Daoy (cell line): ENCODE measurements at places on chromosomes 2 and 18. TPM values are rescaled to one million over a fixed set of nuclear protein-coding genes. Genes with fewer than 3 reads are reported as not detected.

Gene SLC39A10
- total RNA-seq, result 12.3 and 14.4 TPM in 2 replicates

DNA sequence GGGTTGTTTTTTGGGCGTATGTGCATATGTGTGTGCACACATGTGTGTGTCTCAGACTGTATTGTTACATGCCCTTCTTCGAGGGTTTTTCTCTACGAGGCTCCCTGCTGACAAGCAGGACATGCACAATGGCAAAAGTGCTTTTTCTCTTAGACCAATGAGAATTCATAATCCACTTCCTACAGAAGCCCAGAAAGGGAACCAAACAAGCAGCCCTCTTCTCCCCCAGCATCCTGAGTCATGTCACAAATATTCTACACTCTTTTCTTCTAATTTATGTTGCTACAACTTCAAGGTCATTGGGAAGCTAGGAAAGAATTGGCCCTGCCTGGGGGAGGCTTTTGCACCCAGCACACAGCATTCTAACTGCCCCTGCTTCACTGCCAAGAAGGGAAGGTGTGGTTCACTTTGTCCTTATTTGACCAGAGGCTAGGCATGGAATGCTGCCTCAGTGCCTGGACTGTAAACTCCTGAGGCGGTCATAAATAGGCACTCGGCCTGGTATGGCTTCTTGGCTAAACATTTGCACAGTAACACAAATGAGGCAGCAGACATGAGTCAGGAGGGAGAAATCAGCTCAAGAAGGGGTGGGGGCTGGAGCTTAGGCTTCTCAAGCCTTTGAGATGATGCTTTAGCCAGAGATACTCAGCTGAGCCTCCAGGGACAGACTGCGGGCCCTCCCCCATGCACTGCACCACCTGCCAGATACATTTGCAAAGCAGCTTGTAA, 92.7 kb upstream of the KLF7 start:
- DNase-seq, result peak; percentile 91

Gene ERICH2
- total RNA-seq, result 0.42 TPM in 1 of 2 replicates, not detected in the other

GRCh38 chr18:48031641-48032040, 101.2 kb upstream of the SMAD2 start:
- no peak for DNase-seq

Gene RNPEPL1
- total RNA-seq, result 1.8 and 2.3 TPM in 2 replicates

DNA sequence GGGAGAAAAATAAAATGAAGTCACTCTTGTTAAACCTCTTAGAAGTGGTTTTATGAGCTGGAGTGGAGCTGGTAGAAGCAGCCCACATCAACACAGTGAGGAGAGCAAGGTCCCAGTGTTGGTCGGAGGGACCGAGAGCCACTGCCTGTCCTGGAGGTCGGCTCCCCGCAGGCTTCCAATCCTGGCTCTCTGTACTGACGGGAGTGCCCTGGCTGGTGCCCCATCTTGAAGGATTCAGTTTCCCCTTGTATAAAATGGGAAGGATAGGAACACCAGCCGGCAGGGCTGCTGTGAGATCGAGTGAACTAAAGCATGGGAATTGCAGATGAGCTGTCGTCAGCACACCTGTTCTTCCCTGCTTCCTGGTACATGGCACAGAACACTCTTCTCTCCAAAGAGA, 104.3 kb upstream of the ID2 start:
- no peak for DNase-seq

DNA sequence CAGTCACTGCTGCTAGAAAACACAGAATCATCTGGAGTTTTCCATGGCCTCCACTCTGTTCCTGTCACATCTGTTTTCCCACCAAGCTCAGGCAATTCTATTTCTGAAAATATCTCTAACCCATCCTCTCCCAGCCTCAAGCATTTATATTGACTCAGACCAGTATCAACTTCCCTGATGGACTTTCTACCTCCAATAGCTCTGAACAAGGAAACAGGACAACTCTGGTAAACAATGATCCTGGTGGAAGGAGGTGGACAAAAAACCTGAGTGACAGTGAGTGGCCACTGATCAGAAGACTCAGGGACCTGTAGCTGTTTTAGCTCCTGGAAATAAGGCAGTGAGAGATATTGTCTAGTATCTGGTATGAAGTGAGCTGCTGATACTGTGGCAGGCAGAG, 23.4 kb downstream of the BMP10 start:
- no peak for DNase-seq

DNA sequence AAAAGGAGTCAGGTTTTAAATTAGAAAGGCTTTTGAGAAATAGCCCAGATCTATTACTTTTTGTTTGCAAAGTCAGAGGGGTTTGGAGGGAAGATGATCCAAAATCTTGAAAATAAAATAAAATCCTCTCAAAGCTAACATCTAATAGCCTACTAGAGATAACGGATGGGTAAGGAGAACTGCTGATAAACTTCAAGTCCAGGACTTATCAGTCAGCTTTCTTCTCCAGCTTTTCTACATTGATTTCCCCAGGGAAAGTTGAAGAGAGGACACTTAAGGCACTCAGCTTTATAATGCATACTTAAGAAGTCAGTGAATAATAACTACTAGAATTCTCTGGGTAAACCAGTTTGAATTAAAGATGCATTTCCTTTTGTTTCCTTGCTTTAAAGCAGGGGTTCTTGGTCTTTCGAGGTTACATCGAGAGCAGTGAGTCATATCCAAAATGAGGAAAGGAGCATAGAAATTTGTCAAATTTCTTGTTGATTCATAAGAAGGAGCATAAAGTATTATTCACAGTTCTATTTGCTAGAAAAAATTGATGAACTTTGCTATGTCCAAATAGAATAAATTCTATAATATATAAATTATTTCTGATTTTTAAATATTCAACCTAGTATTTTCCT, 43.2 kb upstream of the ITPRID2 start:
- no peak for DNase-seq

Gene LRP2
- under 0.01 TPM in 1 of 2 replicates, not detected in the other for total RNA-seq

Gene PARD6G
- 0.98 and 1.3 TPM in 2 replicates for total RNA-seq

DNA sequence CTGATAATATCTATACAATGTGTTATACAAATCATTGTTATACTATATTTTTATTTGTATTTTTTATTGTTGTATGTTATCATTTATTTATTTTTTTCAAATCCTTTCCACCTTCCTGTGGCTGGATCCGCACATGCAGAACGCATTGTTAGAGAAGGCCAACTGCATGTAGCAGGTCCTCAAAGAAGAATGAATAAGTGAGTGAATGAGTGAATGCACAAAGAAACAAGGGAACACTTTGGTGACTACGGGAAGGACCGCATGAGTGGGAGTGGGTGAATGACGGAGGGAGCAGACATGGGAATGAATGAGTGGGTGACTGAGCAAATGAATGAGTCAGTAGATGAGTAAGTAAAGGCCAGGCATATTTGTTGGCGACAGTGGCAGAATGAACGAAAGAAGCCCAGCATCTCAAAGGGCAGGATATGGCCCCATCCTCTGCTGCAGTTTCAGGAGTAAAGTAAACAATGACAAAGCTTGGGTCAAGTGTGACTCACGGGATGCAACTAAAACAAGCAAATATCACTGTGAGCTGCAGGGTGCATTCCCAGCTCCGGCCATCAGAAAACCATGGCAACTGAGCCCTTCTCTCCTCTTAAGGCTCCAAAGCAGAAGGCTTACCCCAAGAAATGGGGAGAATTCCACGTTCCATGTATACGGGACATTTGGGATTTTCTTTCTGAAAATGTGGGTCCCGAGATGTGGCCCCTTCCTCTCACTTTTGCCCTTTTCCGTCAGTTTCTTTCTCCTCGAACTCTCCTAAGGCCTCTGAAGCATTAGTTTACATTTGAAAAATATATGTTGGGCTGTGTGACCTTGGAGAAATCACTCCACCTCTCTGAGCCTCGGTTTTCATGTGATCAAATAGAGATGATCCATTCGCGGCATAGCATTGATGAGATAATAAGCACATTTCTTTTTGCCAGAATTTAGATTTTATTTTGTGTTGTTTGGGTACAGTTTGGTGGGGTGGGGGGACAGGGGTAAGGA, 24.5 kb downstream of the KCNF1 start:
- peak; percentile 96 for DNase-seq

GRCh38 chr2:163733301-163733938, 2.4 kb downstream of the FIGN start:
- DNase-seq, result no peak

DNA sequence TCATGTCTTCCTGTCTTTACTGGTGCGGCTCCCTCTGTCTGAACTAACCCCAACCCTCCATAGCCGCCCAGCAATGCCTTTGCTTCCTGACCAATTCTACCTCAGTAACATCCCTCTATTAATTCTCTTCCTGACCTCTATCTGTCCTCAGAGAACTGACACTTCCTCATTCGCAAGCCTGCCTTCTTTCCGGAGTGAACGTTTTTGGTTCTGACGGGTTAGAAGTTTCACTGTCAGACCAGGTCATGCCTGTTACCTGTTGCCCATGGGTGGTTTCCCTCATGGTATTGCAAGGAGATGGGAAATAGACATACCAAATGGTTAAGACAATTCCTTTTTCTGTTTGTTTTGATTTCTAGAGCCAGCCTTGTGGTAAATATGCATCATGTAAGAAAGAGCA, 453.4 kb upstream of the SLC14A2 start:
- DNase-seq, result no peak

DNA sequence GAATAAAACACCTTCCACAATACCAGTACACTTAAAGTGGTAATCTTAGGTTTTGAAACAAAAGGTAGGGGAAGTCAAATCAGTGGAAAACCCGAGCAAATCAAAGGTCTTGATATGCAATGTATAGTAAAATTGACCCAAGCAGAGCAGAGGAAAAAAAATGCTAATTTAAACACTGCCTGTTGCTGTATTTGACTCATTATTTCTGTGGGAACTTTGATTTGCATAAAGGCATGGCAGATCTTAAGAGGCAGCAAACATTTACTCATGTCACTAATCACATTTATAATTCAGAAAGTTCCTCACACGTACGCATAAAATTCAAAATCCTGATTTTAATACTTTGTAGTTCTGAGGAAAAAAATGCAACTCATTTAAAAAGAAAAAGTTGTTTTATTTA, 64.4 kb downstream of the IKZF2 start:
- no peak for DNase-seq

Gene HAAO
- not detected in 2 replicates for total RNA-seq

- peak; percentile 85 for DNase-seq
Measured at GRCh38 chr18:6747646-6748045, 18.1 kb downstream of the ARHGAP28 start.

DNA sequence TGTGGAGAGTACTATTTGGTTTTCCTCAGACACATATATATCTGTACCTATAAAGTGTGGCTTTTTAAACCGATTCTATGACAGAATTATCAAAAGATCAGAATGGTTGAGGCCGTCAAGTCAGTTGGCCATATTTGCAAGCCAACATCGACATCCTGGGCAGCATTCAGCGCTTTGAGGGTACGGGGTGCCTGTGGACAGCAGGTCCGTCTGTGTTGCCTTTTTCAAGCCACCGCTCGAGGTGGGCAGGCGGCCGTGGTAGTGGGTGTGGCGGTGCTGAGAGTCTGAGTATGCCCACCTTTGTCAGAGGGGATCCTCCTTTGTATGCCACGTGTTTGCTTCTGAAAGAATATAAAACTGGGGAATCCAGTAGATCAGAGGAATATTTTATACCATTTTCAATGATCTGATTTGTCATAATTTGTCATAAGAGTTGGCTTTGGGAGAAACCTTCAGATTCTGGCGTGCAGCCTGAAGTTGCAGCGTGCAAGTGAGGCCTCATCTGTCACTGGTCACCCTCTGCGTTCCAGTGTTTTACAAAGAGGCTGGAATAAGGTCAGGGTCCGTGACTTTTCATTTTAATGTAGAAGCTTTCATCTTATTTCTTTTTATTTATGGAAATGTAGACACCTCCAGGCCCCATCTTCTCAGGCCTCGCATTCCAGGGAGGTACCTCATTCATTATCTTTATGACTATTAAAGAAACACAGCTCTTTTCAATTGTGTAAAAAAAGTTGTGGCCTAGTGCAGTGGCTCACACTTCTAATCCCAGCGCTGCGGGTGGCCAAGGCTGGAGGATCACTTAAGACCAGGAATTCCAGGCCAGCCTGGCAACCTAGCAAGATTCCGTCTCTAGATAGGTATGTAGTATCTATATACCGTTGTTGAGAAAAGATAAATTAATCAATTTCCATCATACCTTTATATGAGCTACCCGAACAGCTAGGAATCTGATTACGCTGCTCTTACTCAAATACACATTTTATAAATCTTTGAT, 37.8 kb upstream of the RBM44 start:
- no peak for DNase-seq

Gene EVX2
- total RNA-seq, result not detected in 2 replicates
